ENCODE measurements at places on chromosomes 13 and 19.
A peak's percentile ranks its signal among the peaks of the same experiment; 100 is the strongest.

DNA sequence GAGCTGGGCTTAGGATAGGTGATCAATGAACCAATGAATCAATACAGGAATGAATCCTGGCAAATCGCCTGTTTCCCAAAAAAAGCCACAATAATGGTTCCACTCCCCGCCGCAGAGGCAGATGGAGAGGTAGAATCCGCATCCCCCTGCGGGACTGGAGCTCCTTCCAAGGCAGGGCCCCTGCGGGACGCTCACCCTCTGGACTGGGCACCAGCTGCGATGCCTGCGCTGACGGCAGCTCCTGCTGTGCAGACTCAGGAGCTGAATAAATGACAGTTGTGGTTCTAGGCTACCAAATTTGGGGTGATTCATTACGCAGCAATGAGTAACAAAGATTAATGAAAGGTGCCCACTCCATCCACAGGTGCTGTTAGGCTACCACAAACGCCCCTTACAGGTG, 8.8 kb upstream of the CDC34 start:
- no peak for DNase-seq

GRCh38 chr13:42762917-42763316, 18.5 kb upstream of the FAM216B start:
- no peak for DNase-seq

DNA sequence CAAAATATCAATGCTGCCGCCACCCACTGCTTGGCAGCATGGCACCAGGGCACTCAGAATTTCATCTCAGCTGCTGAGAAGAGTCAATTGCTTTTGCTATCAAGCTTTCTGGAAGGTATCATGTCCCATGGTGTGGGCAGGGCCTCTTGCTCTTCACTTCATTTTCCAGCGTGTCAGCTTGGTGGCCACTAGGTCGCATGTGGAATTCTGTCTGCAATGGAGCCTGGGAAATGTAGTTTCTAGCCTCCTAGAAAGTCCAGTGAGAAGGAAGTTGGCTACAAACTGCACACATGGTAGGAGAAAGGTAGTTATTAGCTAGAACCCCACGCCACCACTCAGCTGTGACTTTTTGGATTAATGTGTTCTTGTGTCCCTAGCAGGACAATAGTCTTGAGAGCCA, 105.3 kb downstream of the MYO16 start:
- peak; percentile 7 for DNase-seq

- DNase-seq, result no peak
These were observed 30.2 kb upstream of the HTR2A start for GRCh38 chr13:46926916-46927590.

GRCh38 chr19:16184665-16185122, 516 bp upstream of the FAM32A start:
- no peak for DNase-seq

- DNase-seq, result no peak
These were observed 90.6 kb downstream of the SPRY2 start for GRCh38 chr13:80250213-80250810.

Measured in NCI-H146 (cell line).